ENCODE measurements at places on chromosomes 12 and 14.

GRCh38 chr12:1924996-1925683, 6.7 kb upstream of the CACNA2D4 start:
- no peak for DNase-seq

GRCh38 chr12:7351177-7351576, 47.3 kb downstream of the ACSM4 start:
- DNase-seq, result no peak

DNA sequence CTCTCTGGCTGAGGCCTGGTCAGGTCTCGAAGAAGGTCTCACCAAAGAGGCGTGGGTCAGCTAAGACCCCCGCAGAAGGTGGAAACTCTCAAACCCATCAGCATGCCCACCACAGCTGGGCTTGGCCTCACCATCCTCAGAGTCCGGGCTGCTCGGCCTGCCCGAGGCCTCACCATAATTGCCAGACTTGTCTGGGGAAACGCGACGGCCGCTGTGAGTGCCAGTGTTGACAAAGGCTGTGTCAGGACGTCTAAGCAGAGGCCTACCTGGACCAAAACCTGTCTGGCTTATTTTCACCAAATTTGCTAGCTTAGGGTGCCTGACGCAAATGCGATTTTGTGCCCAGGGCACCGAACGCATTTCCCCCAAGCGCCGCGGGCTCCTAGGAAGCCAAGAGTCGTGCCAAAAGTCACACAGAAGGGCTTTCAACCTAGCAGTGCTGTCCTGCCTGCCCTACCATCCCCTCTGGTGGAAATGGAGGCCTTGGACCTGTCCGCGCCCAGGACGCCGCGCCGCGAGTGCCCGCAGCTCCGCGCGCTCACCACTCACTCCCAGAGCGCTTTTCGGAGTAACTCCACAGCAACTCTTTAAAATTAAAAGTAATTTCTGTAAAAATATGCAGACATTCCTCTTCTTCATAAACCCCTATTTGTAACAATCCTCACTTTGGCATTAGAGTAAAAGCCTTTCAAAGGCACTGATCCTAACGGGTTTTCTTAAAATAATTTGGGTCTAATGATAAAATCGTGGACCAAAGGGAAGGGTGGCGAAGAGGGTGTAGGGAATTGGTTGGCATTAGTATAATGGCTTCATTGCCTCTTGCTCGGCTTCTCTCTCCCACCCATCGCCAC, 1.2 kb upstream of the ALX1 start:
- DNase-seq, result no peak

- DNase-seq, result no peak
These were observed 156.4 kb downstream of the NEDD1 start for GRCh38 chr12:97063292-97063935.

DNA sequence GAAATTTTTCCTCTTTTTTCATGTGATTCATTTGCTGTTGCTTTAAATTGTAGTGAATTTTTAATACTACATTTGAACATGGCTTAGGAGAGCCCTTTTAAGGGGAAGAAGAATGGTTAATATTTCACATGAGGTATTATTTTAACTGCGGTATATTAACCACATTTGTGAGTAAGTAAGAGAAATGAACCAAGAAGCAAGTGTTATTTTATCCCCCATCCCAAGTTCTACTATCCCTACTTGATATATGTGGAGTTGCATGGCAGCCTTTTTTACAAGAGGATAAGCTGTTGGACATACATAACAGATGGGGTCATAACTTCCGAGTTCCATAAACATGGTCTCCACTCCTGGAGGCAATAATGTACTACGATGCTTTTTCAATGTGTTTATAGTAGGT, 623.3 kb downstream of the LRFN5 start:
- no peak for DNase-seq

GRCh38 chr12:26701604-26702215, 131.3 kb downstream of the ITPR2 start:
- DNase-seq, result no peak

GRCh38 chr12:71436696-71437095, 2.9 kb upstream of the LGR5 start:
- no peak for DNase-seq

- DNase-seq, result no peak
These were observed 225.4 kb downstream of the APAF1 start for GRCh38 chr12:98870504-98870903.

- DNase-seq, result no peak
These were observed 271.3 kb upstream of the TMPO start for GRCh38 chr12:98244136-98244535.

DNA sequence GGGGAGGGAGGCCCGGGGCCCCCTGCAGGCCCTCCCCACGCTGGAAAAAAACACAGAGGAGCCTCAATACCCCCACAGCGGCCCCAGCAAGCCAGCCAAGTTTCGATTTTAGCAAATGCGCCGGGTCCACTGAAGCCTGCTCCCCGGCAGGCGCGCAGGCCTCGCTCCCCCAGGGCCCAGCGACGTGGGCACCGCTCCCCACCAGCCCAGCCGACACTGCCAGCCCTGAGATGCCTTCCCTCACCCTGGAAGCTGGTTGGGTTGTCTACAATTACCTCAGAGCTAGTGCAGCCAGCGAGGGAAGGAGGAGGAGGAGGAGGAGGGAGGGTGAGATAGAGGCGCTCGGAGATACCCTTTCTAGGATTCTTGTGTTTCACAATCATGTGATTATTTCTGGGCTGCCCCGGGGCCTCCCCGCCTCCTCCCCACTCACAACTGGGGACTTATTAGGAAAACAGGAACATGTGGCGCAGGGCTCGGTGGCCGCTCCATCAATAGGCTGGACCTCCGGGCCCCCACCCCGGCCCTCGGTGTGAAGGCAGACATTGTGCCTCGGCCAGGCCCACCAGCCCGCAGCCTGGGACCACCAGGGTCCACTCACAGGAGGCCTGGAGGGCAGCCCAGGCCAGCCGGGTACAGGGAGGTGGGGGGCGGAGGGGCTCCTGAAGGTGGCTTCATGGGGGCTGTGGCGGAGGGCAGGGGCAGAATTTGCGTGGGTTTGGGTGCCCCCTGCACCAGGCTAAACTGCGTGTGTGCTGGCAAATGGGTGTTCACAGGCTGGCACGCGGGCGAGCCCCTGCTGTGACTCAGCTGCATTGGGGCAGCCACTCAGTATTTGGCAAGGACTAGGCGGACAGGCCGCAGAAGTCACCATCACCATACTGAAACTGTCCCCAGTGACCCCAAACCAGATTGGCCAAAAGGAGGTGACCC, 109.9 kb downstream of the NCOR2 start:
- no peak for DNase-seq

- no peak for DNase-seq
These were observed 164.0 kb downstream of the FOXN3 start for GRCh38 chr14:89252887-89253532.

DNA sequence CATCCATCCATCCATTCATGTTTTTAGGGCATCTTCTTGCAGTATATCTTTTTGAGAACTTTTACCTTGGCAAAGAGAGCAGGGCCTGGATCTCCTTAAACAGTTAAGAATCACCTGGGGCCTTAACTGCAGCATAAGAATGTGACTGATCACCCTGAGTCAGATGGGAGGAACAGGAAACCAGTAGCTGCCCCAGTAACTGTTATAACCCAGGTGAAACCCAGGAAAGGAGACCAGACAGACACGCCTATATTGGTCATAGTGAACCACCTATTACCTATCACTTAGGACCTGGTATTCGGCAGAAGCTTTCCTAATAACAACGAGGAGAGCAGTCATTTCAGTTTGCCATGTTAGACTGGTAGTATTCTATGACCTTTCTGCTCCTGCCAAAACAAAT, 43.4 kb upstream of the NR2C1 start:
- no peak for DNase-seq

Data from activated CD8-positive, alpha-beta memory T cell treated with anti-CD3 and anti-CD28 coated beads for 1 hour (primary cell).